ENCODE measurements at places on chromosomes 1 and 21.

- DNase-seq, result no peak
Observed at GRCh38 chr1:3250624-3251023, 181.6 kb downstream of the PRDM16 start.

GRCh38 chr1:27503844-27504587, 14.0 kb upstream of the WASF2 start:
- no peak for DNase-seq

- DNase-seq, result no peak
Observed at GRCh38 chr1:12032161-12032621, 12.9 kb downstream of the MIIP start.

- DNase-seq, result no peak
Observed at GRCh38 chr1:25431955-25432719, 1.4 kb downstream of the MACO1 start.

DNA sequence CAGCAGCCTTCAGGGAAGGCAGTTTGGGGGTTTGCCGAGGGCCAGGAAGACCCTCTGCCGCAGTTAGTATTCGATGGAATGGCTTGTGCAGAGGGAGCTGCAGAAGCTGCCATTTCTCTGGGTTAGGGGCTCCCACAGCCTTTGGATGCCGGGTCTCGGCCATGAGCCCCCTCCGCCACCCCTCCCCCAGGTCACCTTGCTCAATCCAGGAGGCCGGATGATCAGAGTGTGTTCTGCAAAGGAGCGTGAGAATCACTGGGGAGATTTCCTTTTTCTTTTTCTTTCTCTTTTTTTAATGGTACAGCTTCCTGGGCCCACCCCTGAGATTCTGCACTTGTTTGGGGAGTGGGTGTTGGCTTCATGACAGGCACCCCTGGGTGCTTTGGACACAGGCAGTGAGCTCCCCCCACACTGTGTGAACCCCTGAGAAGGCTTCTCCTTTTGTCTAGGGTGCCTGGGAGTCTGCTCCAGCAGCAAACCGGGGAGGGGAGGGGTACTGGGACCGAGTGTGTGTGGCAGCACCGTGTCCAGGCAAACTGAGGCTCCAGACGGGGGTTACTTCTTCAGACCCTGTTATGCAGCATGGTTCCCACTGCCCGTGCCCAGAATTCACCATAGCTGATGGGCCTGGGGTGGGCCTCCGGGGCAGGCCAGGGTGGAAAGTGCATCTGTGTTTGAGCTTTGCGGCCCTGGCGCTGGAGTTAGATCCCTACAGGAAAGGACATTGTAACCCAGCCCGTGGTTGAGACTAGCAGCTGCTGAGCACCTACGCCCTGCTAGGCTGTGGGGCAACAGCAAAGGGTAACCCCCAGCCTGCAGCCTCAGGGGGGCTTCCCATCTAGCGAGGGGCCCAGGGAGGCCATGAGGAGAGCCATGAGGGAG, 18.5 kb downstream of the TNFRSF1B start:
- no peak for DNase-seq

DNA sequence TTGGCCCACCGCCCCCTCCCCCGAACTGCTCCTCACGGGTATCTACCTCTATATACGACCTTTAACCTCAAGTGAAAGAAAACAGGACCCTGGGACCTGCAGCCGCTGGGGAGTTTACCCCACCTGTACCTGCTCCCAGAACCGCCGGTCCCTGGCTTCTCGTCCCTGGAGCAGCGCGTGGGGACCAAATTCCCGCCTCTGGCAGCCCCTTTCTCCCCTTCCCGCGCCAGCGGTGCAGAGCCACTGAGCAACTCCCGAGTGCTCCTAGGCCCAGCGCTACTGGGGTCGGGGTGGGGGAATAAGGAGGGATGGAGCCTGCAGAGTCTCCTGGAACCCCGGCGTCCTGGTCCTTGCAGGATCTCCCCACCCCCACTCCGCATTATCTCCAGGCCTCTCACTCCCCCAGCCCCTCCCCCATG, 1.6 kb downstream of the SYT6 start:
- no peak for DNase-seq

DNA sequence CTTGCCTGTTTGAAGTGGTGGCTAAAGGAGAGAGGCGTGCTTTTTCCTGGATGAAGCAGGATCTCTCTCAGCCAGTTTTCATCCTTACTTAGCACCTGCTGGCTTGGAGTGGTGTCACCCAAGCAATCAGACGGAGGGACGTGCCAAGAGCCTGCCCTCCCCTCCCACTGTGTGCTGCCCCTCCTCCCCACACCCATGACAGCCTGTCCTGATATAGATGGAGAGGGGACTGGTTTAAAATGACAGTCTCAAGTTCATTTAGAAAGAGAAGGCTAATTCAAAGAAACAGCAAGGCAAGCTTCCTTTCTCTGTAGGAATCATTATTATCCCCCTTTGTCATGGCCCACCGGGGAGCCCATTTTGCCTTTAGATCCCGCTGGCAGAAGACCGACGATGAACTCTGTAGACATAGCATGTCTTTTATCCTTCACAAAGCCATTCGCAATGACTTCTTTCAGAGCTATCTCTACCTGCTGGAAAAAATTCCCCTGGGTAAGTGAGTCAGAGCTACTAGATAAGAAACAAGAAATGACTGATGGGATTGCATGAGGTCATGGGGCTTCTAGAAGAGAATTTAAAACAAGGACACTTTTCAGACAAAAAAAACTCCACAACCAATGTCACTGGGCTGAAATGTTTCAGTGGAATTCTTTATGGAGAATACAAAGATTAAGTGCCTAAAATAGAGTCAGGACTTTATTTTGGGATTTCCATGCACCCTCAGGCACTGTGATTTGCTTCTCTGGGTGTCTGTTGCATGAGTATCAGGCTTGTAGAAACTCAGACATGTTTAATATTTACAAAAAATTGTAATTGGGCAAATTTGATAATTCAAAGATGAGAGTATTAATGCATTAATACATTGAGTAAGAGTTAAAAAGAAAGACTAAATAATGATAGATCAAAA, at the start of gene NTMT2:
TSS of gene NTMT2 (plus strand) at position 190 of the 907 bp plus-strand sequence. CDS start at position 339, 149 bp downstream.
- no peak for DNase-seq

- DNase-seq, result no peak
Observed at GRCh38 chr1:210301615-210302000, 27.1 kb upstream of the HHAT start.

DNA sequence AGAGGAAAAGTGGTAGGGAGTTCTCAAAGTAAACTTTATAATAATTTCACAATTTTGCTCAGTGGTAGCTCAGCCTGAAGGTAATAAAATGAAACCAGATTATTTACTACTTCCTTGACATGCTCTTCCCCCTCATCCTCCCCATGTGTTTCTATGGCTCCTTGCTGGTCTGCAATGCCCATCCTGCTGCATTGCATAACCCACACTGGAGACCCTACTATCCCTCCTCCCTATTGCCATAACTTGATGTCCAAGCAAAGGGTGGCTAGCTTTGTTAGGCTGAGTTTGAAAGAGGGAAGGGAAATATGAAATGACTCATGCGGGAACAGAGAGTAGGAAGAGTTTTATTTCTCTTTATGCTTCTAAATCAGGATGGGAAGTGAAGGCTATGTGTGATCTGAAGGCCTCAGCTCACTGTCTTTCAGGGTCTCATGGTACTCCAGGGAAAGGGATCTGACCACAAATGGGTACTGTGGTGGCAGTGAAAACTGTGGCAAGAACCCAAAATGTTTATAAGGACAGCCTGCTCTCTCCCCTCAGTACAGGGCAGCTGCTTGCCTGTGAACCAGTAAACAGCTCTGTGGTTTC, 36.4 kb upstream of the HSD17B7 start:
- DNase-seq, result no peak

- DNase-seq, result no peak
Observed at GRCh38 chr1:6928106-6928885, 143.0 kb downstream of the CAMTA1 start.

- DNase-seq, result no peak
Observed at GRCh38 chr1:182626527-182626926, 22.3 kb upstream of the RGS16 start.

- peak; percentile 40 for DNase-seq
Observed at GRCh38 chr1:8903908-8904650, 25.6 kb upstream of the ENO1 start.

- no peak for DNase-seq
Observed at GRCh38 chr1:108961198-108961597, 2.1 kb downstream of the CLCC1 start.

- DNase-seq, result no peak
Observed at GRCh38 chr21:32477424-32477745, 64.9 kb downstream of the EVA1C start.

DNA sequence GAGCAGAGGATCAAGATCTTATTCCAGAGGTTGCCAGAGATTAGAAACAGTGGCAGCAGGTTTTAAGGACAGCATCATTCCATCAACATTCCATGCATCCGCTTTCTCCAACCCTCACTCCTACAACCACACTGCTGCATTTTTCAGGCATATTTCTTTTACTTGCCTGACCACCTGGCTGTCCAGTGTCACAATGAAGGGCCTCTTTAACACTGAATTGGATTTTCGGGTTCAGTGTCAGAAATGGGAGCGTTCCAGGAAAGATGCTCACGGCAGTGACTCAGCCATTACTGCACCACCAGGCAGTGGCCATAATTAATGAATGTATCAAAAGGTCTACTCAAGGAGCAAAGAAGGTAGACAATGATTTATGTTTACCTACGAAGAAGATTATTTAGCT, 200.4 kb upstream of the ESRRG start:
- no peak for DNase-seq

DNA sequence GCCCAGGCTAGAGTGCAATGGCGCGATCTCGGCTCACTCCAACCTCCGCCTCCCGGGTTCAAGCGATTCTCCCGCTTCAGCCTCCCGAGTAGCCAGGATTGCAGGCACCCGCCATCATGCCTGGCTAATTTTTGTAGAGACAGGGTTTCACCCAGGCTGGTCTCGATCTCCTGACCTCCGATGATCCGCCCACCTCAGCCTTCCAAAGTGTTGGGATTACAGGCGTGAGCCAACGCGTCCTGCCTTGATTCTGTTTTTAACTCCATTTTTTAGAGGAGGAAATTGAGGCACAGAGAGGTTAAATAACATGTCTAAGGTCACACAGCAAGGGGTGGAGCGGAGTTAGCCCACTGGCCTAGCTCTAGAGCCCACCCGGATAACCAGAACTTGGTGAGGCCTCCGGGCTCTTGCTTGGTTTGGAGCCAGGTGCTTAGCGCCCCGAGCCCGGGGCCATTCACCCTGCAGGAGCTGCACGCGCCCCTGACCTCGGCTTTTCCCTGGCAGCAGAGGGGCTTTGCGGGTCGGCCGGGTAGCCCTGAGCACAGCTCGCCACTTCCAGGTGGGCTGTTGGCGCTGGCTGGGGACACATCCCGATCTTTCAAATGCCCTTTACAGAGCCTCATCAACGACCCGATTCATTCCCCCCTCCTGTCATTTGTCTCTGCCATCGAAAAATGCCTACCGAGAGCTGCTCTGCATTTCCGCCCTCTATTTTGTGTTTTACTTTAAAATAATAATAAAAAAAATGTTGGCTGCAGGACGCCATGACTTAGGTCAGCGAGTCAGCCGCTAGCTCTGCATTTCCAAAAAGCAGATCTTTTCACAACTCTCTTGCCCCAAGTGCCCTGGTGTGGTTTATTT, 11.2 kb downstream of the SIM2 start:
- DNase-seq, result no peak

DNA sequence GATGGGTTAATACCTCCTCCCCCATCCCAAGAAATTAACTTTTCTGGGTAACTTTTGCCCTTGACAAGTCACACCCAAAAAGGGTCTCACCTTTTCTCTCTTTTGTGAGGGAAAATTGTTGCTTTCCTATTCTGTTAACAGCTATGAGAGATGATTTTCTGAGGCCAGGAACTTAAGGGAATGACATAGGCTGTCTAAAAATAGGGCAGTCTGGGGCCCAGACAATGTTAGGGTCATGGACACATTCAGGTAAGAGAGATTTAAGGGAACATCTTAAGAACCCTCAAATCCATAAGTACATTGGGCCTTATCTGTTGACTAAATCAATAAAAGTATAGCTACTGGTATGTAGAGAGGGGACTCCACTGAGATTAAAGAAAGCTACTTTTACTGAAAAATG, 8.4 kb upstream of the GSTM3 start:
- DNase-seq, result no peak

DNA sequence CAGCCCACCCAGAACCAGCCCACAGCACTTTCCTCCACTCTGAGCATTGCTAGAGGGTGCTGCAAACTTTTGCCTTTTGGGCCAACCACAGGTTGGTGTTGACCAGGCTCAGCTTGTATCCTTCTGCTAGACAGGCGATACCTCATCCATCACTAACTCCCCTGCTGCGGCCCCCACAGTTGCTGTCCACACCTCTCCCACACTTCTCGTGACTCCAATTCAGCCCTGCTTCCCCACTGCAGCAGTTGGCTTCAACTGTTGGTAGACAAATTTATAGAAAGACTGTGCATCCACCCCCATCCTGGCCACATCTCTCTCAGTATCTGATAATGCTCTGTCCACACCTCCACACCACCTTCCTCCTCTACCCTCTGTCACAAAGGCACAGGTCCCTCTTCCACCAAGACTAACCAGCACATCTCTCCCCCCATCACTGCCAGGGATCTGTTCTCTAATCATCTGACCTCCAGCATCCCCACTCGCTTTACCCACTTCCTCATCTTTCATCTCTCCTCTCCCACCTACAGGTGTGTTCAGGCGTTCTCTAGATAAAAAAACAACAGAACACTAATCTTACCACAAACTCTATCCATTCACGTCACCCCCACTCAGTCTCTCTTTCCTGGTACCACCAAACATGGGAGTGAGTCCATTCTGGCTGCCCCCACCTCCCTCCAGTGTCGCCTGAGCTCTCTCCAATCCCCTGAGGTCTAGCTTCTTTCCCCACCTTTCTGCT, 15.8 kb upstream of the SLC25A44 start:
- no peak for DNase-seq

DNA sequence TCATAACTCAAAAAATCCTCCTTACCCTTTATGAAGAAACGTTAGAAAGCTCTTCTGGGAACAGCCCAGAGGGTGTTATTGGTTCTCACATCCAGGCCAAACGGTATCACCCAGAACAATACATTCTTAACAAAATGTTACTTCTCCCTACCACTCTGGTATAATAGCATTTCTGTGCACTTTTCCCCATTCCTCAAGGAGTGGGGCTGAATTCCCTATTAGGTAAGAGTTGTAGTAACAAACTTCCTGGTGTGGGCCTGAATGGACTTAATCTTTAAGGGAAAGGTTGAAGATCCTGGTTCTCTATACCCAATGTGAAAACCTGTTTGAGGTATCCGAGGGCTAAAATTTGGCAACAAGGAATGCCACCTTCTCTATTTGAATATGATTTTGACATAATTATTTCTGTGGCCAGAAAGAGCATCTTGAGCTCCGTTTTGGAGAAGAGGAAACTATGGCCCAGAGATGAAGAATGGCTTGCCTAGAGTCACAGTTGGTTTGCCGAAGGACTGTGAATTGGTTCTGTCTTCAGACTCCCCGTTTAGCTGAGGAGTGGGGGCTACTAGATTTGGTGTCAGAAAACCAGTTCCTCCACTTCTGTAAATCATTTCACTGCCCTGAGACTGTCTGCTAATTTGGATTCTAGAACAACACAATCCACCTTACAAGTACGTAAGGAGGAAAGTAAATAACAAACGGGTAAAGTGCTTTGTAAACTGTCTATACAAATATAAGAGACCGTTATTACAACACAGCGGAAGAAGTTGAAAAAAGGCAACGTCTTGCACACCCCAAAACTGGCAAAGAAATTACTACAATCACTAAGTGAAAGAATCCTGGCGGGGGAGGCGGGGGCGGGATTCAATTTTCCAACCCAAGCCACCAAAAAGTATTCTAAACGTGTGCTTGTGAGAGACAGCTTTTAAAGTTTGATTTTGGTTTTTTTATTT, 2.3 kb downstream of the ANP32E start:
- no peak for DNase-seq
